Upper lobe of right lung (tissue), 1 donor: ENCODE measurements at places on chromosomes 1 and 21. TPM values are rescaled to one million over a fixed set of nuclear protein-coding genes. Genes with fewer than 3 reads are reported as not detected.
A peak's percentile ranks its signal among the peaks of the same experiment; 100 is the strongest.

Gene CCDC181
- 0.32 TPM for total RNA-seq

- no peak for DNase-seq
Measured at GRCh38 chr1:245984390-245985155, 522.5 kb downstream of the SMYD3 start.

Gene CCDC27
- not detected for total RNA-seq

Gene C8B
- not detected for total RNA-seq

DNA sequence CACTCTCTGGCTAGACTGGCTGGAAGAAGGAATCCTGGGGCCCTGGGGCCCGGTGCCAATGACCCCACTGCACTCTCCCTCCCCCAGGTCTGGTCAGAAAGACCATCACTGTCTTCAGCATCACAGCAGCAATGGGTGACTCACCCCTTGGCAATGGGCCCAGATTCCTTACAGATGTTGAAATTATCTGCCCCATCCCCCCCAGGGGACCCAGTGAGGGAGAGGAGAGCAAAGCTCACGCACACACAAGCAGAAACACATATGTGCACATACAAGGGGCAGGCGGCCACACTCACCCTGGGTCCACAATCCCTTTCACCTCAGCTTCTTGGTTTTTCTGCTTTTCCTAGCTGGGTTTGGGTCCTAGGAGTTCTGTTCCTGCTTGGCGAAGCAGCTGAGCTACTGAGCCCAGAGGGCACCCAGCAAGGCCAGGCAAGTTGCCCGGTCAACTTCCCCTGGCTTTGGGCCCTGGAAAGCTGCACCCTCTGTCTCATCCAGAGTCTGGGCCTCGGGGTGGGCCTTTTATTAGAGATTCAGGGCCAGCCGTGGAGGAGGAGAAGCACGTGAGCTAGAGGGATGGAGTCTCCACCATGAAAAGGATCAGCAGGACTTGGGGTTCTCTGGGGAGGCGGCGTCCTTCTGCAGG lies 2.6 kb downstream of the COL16A1 start:
- peak; percentile 72 for DNase-seq

DNA sequence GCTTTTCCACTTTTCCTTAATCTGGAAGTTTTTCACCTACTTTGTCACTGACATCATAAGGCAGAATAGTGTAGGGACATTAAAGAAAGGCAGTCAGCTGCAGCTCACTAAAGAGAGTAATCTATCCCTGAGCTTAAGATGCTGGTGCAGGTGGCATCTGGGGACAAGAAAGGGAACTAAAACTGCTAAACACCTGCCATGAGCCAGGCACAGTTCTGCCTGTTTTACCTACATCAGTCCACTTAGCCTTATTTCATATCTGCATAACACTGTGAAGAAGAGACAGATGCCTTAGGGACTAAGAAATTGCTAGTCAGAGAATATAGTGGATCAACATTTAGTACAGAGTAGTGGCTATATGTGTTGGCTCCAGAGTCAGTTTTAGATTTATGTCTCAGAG lies 88.1 kb downstream of the GPATCH2 start:
- no peak for DNase-seq

Gene SCAF4
- total RNA-seq, result 32.7 TPM

DNA sequence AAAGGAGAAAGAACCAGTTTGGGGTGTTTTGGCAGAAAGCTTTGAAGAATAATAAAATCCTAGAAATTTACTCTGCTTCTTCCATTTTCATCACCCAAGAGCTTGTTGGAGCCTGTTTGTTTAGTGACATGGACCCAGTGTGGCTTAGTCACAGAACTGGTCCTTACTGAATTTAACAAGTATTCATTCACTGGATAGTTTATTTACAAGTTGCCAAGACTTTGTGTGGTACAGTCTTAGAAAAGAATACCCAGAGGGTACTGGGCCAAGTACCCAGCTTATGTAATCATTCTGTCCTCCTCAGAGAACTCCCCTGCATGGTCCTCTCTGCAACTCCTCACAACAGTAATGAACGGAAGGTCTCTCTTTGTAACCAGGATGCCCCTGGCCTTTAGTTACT lies 16.4 kb downstream of the RAB4A start:
- DNase-seq, result no peak

GRCh38 chr21:14718951-14719350 lies 172.8 kb upstream of the SAMSN1 start:
- no peak for DNase-seq

Gene AMY1C
- 8.7 TPM for total RNA-seq

Gene RSPH1
- total RNA-seq, result 0.84 TPM

Gene LRRC53
- not detected for total RNA-seq

DNA sequence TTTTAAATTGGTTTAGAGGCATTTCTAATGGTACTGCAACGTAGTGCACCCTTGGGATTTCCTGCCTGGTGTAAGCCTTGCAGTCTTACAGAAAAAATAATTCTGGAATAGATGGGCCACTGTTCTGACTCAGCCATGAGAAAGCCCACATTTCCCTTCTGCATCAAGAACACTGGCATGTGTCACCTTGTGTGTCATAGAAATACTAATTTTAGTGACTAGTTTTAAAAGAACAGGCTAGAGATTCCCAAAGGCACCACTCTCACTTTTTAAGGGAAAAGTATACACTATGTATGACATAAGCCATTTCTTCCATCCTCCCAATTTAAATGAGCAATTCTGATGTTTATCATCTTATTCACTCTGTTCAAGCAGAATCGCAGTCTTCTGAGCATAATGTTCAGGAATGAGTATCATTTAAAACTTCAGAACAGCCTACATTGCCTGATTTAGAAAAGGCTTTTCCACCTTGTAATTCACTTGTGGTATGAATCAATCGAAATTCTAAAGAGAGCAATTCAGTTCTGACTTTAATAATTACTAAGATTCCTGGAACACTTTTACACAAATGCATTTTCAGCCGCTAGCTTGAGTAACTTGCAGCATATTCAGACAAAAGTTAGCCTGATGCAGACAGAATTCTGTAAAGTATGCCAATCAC lies 18.8 kb downstream of the RGS13 start:
- DNase-seq, result no peak

- no peak for DNase-seq
Measured at GRCh38 chr1:112478314-112478713, 30.5 kb upstream of the WNT2B start.

Gene LIPI
- not detected for total RNA-seq

DNA sequence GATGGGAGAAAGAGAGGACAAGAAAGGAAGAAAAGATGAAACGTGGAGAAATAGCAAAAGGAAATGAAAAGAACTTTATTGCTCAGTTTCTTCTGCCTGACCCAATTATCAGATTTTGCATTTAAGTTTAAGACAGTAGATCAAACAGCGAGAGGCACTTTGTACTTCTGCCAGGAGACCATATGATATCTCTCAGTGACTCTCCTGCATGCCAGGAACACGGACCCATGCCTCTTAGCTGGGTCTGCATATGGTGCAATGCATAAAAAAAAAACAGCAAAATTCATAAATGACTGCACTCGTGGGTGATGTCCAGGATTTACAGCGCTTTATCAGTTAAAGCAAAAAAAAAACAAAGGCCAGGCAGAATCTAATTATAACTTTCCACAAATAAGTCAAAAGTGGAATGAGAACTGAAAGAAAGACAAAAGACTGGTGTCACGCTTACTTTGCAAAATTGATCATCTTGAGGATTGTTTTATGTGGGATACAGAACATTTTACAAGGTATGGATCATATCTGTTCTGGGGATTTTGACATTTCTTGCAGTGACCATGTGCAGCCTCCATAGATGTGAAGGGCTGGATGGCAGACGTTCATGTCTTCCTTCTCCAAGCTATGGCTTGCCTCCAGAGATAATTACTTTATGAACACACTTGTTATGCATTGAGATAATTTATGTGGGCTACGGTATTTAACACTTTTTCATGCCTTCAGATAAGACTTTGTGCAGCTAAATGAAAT lies 79.5 kb downstream of the RUNX1 start:
- no peak for DNase-seq

Gene RGS1
- 27.8 TPM for total RNA-seq
